ENCODE measurements at places on chromosomes 16 and 17.
A peak's percentile ranks its signal among the peaks of the same experiment; 100 is the strongest.

DNA sequence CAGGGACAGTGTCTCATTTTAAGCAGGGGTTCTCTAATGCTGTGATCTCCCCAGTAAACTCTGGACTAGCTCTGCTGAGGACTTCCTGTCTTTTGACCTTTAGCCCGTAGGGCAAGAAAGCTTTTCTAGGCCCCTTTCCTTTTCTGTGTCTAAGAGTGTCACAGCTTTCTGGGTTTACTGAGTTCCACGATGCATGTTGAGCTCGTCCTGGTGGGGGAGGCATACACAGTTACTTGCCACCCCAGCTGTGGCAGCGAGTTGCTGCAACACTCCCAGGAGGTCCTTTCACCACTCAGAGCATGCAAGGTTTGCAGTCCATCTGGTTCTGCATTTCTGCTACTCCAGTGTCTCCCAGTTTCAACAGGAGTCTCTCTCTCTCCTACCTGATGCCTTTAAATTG is 23.7 kb downstream of the NOD2 start:
- no peak for DNase-seq

DNA sequence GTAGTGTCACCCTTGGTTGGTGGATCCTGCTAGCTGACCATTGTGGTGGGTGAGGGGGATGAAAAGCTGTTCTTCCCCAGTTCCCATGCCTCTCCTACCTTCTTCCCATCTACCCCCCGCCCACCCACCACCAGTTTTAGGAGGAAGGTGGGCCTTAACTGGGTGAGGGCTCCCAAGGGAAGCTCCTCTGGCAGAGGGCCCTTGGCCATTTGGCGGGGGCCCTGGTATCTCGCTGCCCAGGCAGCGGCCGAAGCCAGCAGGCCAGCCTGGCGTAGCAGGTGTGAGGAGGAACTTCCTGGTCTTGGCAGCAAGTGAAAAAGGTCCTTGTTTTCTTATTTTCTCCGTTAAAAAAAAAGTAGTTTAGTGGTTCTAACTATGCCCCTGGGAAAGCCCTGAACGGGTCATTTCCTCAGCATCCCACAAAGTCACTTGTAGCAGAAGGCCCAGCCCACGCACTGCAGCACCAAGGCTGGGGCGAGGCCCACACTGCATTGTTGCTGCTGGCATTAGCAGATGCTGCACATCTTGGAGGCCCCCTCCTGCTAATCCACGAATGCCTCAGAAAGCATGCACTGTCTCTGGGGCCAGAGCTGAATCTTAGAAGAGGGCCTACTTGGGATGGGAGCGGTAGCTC is 72.5 kb downstream of the MPRIP start:
- DNase-seq, result peak; percentile 47

DNA sequence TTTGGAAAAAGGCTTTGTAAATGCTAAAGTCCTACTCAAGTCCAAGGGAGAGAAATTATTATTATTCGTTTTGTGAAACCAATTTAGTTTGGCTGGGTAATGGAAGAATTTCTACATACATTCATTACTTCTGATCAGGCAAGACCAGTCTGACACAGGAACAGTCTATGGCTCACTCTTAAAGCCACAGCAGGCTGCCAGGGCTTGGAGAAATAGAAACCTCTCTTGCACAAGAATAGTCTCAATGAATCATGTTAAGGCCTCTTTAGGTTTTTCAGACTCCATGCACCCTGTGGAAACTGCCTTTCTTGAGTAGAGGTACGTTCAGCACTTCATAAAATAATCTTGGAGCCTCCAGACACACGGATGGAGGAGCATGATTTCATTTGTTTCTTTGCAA is 167.7 kb downstream of the IRX3 start:
- no peak for DNase-seq

DNA sequence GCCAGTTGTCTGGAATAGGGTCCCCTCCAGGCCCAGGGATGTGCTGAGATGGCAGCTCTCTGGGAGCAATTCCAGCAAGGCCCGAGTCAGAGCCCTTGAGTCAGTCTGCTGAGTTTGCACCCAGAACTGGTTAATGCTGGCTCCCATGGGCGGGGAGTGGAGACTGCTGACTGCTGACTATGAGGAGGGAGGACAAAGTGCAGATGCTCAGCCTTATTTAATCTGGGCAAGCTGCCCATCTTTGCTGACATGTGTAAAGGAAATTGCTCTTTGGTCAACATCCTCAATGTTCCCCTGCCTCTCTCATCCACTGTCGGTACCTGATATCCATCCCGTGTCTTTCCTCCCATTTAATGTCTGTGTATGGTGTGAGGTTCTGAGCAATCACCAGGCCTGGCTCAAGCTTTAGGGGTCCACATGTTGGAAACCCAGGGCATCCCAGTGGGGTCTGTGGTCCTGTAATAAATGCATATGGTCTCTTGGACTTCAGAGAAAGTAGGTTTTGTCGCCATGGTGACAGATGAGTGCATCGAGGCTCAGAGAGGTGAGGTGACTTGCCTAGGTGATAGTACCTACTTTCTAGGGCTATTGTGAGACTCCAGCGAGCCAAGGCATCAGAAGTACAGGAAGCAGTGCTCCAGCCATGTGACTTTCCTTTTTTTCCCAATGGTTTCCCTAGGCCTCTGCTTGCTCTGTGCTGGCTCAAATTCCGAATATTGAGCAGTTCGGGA is 20.0 kb upstream of the RNF135 start:
- peak; percentile 98 for DNase-seq

DNA sequence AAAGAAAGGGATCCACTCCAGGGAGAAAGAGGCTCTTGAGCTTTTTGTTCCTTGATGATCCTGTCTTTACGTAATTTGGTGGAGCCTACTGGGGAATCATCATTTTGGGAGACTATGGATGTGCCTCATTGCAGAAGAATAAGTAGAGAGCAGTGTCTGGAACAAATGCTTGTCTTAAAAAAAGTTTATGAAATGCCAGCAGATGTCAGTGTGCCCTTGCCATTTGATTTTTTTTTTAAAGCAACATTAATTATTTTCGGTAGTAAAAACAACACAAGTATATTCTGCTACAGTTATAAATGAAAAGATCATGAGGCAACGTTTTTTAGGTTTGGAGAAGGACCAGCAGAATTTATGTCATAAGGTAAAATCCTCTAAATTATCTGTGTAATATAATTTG is 934.8 kb upstream of the EEF2KMT start:
- DNase-seq, result no peak

GRCh38 chr17:71084219-71084618 is 914.9 kb downstream of the KCNJ2 start:
- peak; percentile 48 for DNase-seq

GRCh38 chr17:32654324-32654723 is 167.5 kb downstream of the CDK5R1 start:
- peak; percentile 44 for DNase-seq

DNA sequence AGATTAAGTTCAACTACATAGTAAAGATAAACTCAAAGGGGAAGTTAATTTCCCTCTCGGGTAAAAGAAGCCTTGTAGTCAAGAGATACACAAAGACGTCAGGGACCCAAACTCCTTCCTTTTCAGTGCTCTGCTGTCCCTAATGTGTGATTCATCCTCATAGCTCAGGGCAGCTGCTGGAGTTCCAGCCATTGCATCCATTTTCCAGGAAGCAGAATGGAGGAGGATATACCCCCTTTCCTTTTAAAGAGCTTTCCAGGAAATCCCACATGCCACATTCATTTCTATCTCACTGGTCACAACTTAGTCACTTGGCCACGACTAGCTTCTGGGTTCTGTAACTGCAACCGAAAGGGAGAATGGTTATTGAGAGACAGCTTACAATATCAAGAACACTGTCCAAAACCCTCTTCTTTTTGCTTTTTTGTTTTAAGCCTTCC is 95.3 kb downstream of the SOCS1 start:
- no peak for DNase-seq
